ENCODE measurements at places on chromosomes 7 and 10. TPM values are rescaled to one million over a fixed set of nuclear protein-coding genes. Genes with fewer than 3 reads are reported as not detected.

The PLAU gene
- 0.16 TPM for total RNA-seq

DNA sequence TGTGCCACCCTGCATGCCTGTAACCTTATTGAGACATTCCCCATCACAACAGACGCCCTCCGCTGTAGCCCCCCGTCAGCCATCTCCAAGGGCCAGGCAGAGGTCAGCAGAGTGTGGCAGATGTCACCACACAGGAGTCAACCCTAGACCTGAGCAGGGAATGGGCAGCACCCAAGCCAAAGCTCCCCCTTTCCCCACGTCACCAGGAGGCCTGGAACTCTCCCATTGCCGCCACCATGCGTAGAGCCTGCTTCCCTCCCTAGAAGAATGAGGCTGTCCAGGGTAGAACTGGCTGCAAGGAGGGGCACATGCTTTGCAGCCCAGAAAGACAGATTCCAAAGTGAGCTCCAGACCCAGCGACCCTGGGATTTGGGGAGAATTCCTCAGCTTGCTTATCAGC, 342.9 kb downstream of the TNS3 start:
- DNase-seq = no peak

- DNase-seq = no peak
Measured at GRCh38 chr7:36633377-36633776, 90.9 kb downstream of the AOAH start.

GRCh38 chr7:88339195-88339922, 32.7 kb upstream of the STEAP4 start:
- DNase-seq = no peak

DNA sequence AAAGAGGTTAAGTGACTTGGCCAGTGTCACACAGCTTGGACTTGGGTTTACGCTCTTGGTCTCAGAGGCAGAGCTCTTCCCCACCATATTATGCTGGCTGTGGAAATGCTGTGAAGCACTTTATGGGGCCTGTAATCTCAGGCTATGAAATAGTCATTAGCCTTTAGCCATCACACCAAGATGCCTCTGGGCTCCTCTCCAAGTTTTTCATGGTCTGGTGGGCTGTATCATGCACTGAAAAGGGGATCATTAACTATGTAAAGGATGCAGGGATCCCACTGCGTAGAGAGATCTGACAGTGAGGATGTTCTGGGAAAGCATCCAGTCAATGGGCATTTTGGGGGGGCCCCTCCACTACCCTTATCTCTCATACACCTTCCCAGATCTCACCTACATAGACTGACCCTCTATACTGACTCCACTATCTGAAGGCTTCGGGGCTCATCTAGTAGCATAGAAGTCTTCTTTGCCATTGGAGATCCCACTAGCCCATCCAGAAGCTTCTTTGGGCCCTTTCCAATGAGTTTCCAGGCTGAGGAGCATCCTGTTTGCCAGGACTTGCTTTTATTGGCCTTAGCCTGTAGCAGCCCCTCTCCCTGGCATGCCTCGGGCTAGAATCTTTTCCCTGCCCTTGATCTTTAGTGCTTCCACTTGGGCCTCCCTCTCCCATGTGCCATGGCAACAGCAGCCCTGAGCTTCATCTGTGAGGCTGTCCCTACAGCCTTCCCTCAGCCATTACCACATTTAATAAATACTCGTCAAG, 19.6 kb downstream of the FRMPD2 start:
- no peak for DNase-seq

DNA sequence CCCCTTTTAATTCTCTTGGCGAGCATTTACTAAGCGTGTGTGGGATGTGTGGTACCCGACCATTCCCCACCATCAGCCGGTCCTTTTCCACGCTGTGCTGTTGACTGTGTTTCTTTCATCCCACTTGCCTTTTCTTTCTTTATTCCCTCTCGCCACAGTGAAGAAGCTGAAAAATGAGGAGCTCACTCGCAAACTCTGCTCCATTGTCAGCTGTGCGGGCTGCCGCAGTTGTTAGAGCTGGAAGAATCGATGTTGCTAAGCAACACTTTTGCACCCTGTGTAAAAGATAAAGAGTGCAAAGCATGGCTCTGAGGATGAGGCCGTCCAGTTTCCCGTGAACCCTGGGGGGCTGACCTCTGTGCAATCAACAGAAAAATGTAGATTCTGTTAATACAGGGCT, 203.1 kb upstream of the NEBL start:
- DNase-seq = no peak

Measured in activated CD4-positive, alpha-beta T cell treated with anti-CD3 and anti-CD28 coated beads for 36 hours (primary cell).